ENCODE measurements at places on chromosomes 16 and 17. TPM values are rescaled to one million over a fixed set of nuclear protein-coding genes. Genes with fewer than 3 reads are reported as not detected.

Gene RHBDL3
- total RNA-seq: 5.0 TPM

Gene SLC22A31
- total RNA-seq: 0.91 TPM

Gene WFDC1
- 2.4 TPM for total RNA-seq

Gene KRT32
- total RNA-seq: not detected

Gene ZNF287
- total RNA-seq: 25.0 TPM
